ENCODE measurements at places on chromosomes 7 and 10.

DNA sequence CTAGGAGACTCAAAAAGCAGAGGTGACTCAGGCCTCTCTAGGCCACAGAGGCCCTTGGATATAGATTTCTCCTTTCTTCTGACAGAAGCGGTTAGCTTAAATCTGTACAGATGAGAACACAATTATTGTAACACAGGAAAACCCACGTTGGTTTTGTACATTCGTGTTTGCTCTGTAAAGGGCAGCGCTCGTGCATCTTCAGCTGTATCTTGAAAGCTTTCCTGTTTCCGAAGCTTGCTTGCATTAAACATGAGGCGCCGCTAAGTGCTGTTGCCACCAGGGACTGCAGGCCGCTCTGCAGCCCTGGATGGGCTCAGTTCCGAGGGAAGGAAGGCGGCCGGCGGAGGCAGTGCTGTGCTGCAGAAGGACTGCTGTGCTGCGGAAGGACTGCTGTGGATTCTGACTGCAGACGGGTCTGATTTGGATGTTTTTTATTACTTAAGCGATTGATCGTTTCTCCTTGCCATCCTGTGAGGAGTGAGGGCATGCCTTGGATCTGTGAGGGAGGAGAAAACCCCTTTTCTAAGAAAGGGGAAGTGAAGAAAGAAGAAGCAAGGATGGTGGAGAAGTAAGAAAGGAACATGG is 53.3 kb downstream of the FHIP2A start:
- no peak for DNase-seq

- no peak for DNase-seq
Observed at GRCh38 chr7:69130396-69130795, 467.9 kb upstream of the AUTS2 start.

GRCh38 chr10:30745953-30746352 is 116.4 kb upstream of the LYZL2 start:
- DNase-seq, result no peak

DNA sequence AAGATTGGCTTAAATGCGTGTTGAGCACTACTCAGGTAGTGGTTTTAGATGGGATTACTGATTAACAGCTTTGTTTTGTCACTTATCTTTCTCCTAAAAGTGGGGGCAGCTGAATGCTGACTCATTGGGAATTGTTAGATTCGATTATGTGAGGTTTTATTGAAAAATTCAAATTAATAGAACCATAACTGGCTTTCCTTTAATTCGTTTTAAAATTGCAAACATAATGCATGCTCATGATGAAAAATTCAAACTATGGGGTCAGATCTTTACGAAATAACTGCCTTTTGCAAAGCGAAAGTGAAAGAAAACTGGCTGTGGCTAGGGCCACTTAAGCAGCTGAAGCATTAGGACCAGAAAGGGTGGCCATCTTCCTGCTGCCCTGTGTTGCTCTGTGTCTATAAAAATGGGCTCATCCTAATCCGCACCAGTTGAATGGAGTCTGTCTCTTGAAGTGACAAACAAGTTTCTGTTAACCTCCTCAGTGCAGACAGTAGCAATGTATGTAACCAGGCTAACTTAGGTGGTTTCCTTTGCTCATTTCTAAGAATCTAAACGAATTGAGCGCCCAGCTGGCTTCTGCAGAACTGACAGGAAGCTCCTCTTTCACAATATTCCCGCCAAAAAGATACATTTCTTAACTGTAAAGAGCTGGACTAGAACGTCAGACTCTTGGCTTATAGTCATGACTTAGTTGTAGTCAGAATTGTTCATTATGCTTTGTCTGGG is 27.8 kb downstream of the DENND10 start:
- no peak for DNase-seq

DNA sequence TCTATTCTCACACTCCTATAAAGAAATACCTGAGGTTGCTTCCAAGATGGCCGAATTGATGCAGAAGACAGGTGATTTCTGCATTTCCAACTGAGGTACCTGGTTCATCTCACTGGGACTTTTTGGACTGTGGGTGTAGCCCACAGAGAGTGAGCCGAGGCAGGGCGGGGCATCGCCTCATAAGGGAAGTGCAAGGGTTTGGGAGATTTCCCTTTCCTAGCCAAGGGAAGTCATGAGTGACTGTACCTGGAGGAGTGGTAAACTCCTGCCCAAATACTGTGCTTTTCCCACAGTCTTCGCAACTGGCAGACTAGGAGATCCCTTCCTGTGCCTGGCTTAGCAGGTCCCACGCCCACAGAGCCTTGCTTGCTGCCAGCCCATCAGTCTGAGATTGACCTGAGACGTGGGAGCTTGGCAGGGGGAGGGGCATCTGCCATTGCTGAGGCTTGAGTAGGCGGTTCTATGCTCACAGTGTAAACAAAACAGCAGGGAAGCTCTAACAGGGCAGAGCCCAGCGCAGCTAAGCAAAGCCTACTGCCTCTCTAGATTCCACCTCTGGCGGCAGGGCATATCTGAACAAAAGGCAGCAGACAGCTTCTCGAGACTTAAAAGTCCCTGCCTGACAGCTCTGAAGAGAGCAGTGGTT is 152.2 kb downstream of the ARL4A start:
- DNase-seq, result no peak

DNA sequence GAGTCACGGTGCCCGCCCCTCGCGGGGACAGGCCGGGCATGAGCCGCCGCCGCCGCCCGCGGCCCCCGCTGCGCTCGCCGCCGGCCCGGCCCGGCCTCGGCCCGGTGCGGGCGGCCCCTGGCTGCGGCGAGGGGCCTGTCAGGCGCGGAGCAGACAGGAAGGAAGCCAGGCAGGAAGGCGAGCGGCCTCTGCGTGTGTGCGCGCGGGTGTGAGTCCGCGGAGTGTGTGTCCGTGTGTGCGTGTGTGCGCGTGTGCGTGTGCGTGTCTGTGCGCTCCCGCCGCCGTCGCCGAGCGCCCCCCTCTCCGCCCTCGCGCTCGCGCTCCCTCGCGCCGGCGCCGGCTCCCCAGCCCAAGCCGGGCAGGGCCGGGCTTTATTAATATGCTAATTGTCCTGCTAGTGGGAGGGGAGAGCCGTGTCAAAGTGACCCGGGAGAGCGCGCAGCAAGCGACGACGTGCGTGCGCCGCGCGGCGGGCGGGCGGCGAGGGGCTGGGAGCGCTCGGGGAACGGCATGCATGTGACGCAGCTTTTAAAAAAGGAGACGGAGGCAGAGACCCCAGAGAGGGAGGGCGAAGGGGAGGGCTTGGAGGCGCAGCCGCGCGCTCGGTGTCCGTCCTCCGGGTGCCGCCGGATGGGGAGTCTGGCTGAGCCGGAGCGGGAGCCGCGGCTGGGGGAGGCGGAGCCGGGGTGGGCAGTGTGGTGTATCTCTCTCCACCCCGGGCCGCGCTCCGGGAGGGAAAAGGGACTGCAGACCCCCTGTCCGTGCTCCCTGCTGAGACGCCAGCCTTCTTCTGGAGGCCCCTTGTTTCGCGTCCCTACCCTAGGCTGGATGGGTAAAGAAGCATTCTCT is at the start of gene LDB1:
LDB1 (minus strand) TSS at position 227 of the 849 bp plus-strand sequence. CDS start 258 bp downstream, outside the sequence.
- DNase-seq, result no peak

- DNase-seq, result no peak
Observed at GRCh38 chr10:74936577-74937265, 110.3 kb downstream of the KAT6B start.

DNA sequence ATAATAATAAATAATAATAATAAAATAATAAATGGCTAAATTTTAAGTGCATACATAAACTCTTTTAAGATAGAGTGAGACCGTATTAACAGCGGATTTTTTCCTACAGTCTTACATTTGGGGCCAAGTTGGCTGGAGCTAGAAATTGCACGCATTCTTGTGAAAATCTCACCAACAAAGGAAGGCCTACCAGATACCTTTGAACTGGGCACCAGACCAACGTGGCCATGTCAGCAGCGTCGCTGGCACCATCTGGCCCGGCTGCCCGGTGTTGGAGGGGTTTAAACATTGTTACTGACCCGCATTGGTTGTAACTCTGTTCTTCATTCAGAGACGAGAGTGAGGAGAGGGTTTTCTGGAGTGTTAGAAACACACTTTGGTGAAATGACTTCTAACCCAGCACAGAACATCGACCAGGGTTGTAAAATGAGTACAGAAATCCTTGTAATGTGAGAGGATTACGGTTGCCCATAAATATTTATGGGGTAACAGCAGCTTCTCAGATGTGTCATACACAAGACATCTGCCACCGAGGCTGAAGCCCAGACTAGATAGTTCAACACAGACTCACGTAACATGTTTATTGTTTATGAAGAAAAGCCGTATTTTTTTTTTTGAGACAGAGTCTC is 34.6 kb upstream of the UNCX start:
- no peak for DNase-seq

DNA sequence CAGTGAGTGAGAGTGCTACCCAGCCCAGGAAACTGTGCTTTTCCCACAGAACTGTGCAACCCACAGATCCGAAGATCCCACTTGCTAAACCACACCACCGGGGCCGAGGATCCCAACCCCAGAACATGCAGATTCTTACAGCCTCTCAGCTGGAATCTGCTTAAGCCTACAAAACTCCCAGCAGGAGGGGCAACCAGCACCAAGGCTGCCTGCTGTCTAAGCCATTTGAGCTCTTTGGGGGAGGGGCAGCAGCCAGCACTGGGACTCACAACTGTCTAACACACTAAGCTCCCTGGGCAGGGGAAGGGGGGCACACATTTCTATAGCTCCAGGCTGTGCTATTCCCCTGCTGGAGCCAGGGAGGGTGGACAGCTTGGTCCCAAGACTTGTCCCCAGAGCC is 529.9 kb downstream of the XPNPEP1 start:
- no peak for DNase-seq

- DNase-seq, result no peak
Observed at GRCh38 chr7:2724453-2725177, 36.6 kb downstream of the AMZ1 start.

DNA sequence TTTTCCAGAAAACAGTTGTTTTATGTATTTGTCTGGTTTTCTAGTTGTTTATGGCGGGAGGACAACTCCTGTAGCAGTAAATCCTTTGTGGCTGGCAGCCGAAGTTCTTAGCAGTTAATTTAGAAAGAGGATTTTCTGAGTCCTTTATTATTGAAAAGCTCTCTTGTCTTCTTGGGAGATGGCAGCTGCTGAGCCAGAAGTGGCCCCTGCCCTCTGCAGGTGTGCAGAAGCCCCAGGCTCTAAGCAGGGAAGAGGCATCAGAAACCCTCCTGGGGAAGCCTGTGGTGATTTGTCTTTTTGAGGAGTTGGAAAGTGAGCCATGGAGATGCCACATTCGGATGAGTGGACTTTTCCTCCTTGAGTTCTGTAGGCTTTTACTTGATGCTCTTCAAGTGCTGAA is 106.3 kb downstream of the GLRX3 start:
- no peak for DNase-seq

DNA sequence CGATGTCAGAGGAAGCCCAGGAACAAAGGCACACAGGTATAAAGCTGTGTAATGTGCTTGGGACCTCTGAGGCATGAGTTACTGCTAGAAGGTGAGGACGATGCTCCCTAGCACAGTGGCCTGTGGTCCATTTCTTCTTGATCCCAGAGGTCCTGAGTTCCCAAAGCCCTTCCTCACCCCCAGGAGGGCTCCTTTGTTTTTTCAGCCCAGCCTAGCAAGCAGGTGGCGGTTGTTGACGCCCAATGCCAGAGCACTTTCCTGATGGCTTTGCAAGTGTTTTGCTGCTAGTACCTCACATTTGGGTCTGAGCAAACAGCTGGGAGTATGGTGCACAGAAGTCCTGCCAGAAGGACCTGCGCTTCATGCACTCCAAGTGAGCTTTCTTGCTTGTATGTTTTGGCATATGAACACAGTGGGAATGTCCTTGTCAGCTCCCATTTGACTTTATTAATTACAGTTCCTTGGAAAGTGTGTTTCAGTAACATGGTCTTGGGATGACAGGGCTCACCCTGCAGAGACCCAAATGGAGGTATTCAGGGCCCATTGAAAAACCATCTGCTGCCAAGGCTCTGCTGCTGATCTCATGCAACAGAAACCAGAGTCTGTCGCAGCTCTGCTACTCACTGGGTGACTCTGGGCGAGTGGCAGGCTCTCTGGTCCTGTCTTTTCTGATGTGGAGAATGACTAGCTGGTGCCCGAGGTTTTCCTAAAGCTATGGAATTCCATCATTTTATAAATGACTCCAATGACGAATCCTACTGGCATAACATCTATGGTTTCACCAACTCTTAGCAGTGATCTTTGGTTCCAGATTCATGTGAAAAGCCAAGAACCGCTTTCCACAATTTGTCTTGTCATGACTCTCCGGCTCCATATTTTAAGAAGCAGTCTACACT is 134.9 kb downstream of the ARID5B start:
- no peak for DNase-seq

- no peak for DNase-seq
Observed at GRCh38 chr10:116171505-116171904, 101.5 kb downstream of the GFRA1 start.

GRCh38 chr7:6630007-6630849 is 6.9 kb upstream of the ZNF316 start:
- DNase-seq, result no peak

- DNase-seq, result no peak
Observed at GRCh38 chr10:79243181-79244067, 103.8 kb upstream of the PPIF start.

DNA sequence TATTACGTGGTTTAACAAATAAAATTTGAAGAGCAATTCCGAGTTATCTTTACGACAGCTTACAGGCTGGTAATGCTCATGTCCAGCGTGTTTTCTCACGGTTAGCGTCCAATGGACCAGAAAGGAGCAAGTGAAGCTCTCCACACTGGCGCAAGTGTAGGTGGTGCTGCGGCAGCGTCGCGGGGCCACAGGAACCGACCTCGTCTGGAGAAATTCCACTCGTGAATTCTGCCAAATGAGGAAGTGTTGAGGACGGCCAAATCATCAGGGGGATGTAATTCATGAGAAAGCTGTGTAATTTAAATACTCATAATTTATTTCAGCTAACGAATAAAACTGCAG is 350 bp upstream of the ZNF37A start:
- DNase-seq, result no peak

DNA sequence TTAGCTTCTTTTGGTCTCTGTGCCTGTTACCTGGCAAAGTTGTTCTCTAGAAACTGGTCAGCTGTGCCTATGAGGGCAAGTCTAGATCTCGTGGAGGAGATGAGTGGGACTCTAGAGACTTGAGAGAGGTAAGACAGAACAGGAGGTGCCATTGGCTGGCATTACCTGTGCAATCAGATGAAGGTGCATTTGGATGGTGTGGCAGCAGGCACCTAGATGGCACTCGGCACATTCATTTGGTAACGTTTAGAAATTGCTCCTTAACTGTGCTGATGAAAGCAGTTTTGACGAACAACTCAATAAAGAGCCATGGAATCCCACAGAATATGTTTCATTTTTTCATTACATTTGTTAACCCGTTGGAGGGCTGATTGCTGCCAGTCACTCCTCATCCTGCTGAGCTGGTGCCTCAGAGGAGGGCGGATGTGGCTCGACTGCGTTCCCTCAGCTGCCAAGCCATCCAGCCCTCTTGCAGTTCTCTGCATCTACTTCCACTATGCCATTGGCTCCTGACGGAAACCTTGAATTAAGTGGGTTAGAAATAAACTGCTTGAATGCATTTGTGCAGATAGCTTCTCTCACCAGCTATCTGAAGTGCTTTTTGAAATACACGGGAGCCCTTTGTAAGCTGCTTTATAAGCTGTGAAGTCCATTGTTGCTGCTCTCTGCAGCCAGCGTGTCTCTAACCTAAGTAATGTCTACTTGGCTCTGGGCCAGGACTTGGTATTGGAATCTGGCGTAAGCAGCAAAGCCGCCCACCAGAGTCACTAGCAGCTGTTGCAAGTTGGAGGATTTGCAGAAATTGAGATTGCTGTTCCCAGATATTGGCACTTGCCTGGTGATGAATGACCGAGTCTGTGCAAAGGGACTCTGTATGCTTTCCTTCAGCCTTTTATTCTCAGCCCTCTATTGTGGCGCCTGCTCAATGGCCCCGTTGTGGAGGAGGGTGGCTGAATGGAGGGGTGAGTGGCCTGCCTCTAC is 87.4 kb downstream of the LRRC4 start:
- DNase-seq, result no peak
